ENCODE measurements at places on chromosomes 16 and 17.
A peak's percentile ranks its signal among the peaks of the same experiment; 100 is the strongest.

DNA sequence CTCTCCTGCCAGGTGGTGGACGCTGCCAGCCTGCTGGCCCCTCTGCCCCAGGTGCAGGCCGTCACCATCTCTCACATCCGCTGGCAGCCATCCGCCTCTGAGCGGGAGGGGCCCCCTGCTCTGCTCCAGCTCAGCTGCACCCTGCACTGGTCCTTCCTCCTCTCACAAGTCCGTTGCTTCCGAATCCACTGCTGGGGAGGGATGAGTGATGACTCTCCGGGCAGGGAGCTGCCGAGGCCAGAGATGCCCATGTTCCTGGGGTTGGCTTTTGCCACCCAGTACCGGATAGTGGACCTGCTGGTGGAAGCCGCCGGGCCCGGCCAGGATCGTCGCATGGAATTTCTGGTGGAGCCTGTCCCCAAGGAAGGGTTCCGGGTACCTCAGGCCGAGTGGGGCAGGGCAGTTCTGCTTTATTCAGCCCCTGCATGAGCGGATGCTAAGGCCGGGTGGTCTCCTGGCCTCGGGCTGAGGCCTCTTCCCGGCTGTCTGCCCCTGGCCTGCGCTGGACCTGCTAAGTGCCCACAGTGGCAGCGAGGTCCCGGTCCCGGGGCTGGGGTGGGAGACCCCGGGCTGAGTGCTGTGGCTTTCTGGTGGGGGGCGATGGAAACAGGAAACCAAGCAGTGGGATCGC lies 11.4 kb downstream of the ENGASE start:
- no peak overlapping the region for H3K27ac ChIP-seq
- H3K36me3 ChIP-seq = no peaks in the 10 kb centered on the region
- no peaks in the 10 kb centered on the region for H3K27me3 ChIP-seq
- DNase-seq = no peak

GRCh38 chr16:72517154-72517553 lies 345.2 kb upstream of the PMFBP1 start:
- no peaks in the 10 kb centered on the region for H3K36me3 ChIP-seq
- H3K4me3 ChIP-seq = no peak overlapping the region
- no peak overlapping the region for H3K27ac ChIP-seq
- no peaks in the 10 kb centered on the region for H3K27me3 ChIP-seq

DNA sequence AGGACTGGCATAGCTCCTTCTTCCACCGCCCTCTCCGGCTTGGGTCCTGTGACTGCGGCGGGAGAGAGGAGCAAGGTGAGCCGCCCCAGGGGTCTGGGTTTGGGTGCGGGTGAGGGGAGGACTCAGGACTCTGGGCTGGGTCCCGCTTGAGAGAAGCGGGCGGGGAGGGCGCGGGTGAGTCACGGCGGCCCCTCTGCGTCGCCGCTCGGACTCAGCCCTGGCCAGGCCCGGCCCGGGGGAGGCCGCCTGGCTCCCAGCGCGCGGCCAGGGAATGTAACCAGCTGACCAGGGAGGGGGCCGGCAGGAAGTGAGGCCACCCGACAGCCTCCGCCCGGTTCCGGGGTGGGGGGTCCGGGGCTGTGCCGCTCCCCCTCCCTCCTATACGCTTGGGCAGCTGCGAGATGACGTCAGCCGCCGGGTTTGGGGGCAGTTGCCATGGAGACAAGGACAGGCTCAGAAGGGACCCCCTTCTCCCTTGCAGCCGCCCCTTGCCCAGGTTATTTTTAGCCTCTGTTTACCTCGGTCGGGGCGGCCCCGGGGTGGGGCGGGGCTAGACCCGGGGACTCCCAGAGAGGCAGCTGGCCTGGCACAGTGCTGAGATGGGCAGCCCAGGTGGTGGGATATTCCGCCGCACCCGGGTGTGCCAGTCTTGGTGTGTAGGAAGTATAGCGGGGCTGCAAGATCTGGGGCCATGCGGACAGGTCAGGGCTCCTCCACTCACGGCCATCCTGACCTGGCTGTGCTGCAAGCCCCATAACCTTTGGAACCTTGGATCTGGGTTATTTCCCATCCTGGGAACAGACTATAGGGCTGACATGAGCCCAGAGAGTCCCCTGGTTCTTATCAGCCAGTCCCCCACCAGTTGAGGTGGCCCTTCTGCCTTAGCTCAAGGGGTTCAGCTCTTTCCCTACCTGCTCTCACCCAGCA lies 1.6 kb downstream of the RIPOR1 start:
- peak overlapping the region; percentile 80 for H3K4me3 ChIP-seq
- H3K27me3 ChIP-seq = peaks cover 40% of the 10 kb centered on the region
- no peak for DNase-seq
- H3K36me3 ChIP-seq = peaks cover 3% of the 10 kb centered on the region
- no peak overlapping the region for H3K27ac ChIP-seq

DNA sequence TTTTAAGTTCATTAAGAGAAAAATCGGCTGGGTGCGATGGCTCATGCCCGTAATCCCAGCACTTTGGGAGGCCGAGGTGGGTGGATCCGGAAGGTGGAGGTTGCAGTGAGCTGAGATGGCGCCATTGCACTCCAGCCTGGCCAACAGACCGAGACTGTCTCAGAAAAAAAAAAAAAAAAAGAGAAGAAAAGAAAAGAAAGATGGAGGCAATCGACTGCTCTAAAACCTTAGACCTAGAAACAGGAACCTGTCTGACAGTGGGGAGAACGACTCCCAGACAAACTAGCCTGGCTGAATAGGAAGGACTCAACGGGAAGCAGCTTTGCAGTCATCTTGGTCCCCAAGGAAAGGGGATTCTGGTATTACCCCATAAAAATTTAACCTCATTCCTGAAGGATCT lies 13.7 kb downstream of the MRC2 start:
- no peak overlapping the region for H3K27ac ChIP-seq
- H3K4me1 ChIP-seq = peaks cover 4% of the 10 kb centered on the region
- H3K36me3 ChIP-seq = no peaks in the 10 kb centered on the region

DNA sequence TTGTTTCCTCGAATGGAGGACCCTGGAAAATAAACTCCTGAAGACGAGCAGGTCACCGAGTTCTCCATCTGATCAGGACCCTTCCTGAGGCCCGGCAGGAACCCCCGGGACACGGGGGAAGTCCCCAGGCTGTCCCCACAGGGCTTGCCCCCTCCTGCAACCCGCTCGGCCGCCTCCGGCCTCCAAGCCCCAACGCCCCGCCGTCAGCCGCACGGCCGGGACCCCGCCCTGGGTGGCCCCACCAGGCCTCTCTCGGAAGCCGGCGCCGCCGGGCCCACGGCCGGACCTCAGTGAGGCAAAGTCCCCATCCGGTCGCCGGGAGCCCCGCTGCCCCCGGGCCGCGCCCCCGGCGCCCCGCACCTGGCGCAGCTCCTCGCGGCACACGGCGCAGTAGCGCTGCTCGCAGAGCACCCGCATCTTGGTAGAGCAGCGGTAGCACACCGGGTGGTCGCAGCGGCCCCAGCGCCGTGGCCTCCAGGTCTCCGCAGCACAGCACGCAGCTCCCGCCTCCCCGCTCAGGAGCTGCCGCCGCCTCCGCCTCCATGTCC lies 383 bp downstream of the ZNF598 start:
- H3K27me3 ChIP-seq = no peaks in the 10 kb centered on the region
- H3K36me3 ChIP-seq = peaks cover 14% of the 10 kb centered on the region
- peaks cover 26% of the 10 kb centered on the region for H3K4me1 ChIP-seq

GRCh38 chr17:57892146-57892819 lies 42.4 kb upstream of the MRPS23 start:
- peaks cover 12% of the 10 kb centered on the region for H3K27me3 ChIP-seq
- DNase-seq = peak; percentile 68
- no peaks in the 10 kb centered on the region for H3K4me1 ChIP-seq
- no peak overlapping the region for H3K4me3 ChIP-seq
- no peaks in the 10 kb centered on the region for H3K36me3 ChIP-seq

GRCh38 chr17:82808921-82809905 lies 30.6 kb downstream of the ZNF750 start:
- H3K27me3 ChIP-seq = no peaks in the 10 kb centered on the region
- H3K4me1 ChIP-seq = no peaks in the 10 kb centered on the region
- DNase-seq = no peak
- no peak overlapping the region for H3K27ac ChIP-seq

DNA sequence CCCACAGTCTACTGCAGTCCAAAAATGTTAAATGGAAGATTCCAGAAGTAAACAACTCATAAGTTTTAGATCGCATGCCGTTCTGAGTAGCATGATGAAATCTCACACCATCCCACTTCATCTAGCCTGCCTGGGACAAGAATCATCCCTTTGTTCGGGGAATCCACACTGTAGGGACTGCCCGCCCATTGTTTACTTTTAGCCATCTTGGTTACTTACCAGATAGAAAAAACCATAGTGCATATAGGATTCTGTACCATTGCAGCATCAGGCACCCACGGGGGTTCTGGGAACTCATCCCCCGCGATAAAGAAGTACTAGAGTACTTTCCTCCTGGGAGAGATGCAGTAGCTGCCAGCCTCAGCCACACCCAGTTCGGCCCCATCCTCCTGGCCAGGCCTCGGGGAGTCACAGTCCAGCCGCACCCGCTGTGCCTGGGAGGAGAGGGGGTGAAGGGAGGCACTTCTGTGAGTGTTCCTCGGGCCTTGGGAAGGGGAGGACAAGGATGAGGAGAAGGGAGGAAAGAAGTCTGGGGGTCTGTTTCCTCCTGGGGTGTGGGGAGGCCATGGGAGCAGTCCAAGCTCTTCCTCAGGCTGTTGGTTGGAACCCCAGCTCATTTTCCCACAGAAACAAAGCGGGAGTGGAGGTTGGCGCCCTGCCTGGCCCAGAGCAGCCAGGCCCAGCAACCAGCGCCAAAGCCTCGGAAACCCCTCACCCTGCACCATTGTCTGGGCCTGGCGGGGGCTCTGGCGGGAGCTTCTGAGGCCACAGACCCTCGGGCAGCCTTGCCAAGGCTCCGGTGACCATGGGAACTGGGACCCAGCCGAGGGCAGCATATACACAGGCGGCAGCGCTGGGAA lies 8.9 kb downstream of the TRIM47 start:
- no peak overlapping the region for H3K4me3 ChIP-seq
- H3K36me3 ChIP-seq = no peaks in the 10 kb centered on the region
- H3K4me1 ChIP-seq = peaks cover 34% of the 10 kb centered on the region
- no peaks in the 10 kb centered on the region for H3K27me3 ChIP-seq

GRCh38 chr16:89504091-89504490 lies 4.1 kb upstream of the SPG7 start:
- H3K27ac ChIP-seq = peak overlapping the region; percentile 58
- no peaks in the 10 kb centered on the region for H3K36me3 ChIP-seq

DNA sequence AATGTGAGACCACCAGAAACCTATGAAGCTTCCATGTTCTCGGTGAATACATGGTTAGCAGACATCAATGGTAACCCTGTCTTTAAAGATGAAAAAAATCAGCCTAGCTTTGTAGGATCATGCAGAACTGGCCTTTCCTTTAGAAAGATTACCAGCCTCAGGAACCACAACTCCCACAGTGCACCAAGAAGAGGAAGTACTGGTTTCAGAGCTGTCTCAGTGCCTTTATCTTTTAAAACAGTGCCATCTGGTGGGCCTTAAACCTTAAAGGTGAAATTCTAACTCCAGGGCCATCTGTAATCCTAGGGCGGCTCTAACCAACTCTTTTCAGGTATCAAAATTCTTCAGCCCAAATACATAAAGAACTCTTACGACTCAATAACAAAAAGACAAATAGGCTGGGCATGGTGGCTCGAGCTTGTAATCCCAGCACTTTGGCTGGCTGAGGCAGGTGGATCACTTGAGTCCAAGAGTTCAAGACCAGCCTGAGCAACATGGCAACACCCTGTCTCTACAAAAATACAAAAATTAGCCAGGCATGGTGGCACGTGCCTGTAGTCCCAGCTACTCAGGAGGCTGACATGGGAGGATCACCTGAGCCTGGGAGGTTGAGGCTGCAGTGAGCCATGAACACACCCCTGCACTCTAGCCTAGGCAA lies 5.4 kb downstream of the ATPAF2 start:
- peak overlapping the region; percentile 21 for H3K27ac ChIP-seq
- peaks cover 38% of the 10 kb centered on the region for H3K4me1 ChIP-seq
- DNase-seq = peak; percentile 57
- peaks cover 2% of the 10 kb centered on the region for H3K36me3 ChIP-seq

DNA sequence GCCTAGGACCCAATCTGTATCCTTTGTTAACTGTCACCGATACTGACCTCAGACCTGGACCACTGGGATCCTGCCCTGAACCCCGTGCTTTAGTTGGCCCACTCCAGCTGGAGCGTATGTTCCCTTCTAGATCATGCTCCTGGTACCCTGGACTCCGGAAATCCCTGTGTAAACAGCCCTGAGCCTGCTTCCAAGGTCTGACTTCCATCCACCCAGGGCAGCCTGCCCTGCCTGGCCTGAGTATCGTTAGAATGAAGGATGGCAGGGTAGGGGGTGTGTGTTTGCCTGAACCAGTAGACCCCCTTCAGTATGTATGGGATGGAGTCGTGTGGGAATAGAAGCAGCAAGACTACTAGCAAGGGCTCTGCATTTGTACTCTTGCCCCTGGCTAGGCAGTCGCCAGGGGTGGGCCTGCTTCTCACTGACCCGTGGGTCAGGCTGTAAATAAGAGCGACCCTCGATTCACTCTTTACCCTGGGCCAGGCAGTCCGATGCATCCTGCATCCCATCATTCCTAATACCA lies 691 bp upstream of the TMEM98 start:
- no peak overlapping the region for H3K27ac ChIP-seq
- H3K4me3 ChIP-seq = peak overlapping the region; percentile 27
- DNase-seq = no peak
- H3K27me3 ChIP-seq = peaks cover 39% of the 10 kb centered on the region

- no peak for DNase-seq
- no peak overlapping the region for H3K4me3 ChIP-seq
- no peaks in the 10 kb centered on the region for H3K4me1 ChIP-seq
- no peaks in the 10 kb centered on the region for H3K36me3 ChIP-seq
- H3K27ac ChIP-seq = no peak overlapping the region
Observed at GRCh38 chr17:73910206-73910605, 266.0 kb upstream of the SDK2 start.

GRCh38 chr17:79803421-79803996 lies 6.6 kb upstream of the CBX8 start:
- peak overlapping the region; percentile 30 for H3K4me3 ChIP-seq
- H3K4me1 ChIP-seq = peaks cover 40% of the 10 kb centered on the region
- peak overlapping the region; percentile 29 for H3K27ac ChIP-seq
- DNase-seq = no peak

- H3K4me1 ChIP-seq = no peaks in the 10 kb centered on the region
- H3K27ac ChIP-seq = no peak overlapping the region
- H3K36me3 ChIP-seq = peaks cover 6% of the 10 kb centered on the region
- peak overlapping the region; percentile 66 for H3K4me3 ChIP-seq
- DNase-seq = peak; percentile 11
Observed at GRCh38 chr16:4372001-4372577, 441 bp downstream of the VASN start.

GRCh38 chr17:48060249-48060648 lies 12.1 kb downstream of the NFE2L1 start:
- no peak overlapping the region for H3K4me3 ChIP-seq
- no peaks in the 10 kb centered on the region for H3K27me3 ChIP-seq
- DNase-seq = no peak
- peaks cover 27% of the 10 kb centered on the region for H3K4me1 ChIP-seq
- H3K36me3 ChIP-seq = peaks cover 61% of the 10 kb centered on the region
- H3K27ac ChIP-seq = no peak overlapping the region

GRCh38 chr17:41048441-41048840 lies 1.3 kb upstream of the KRTAP2-1 start:
- no peak overlapping the region for H3K4me3 ChIP-seq
- no peaks in the 10 kb centered on the region for H3K4me1 ChIP-seq
- peaks cover 7% of the 10 kb centered on the region for H3K27me3 ChIP-seq
